Stimulated activated CD4-positive, alpha-beta T cell treated with anti-CD3 and anti-CD28 coated beads, TNF-alpha, amount 100 ng/mL, for 24 hours (primary cell): ENCODE measurements at places on chromosomes 13 and 19.

DNA sequence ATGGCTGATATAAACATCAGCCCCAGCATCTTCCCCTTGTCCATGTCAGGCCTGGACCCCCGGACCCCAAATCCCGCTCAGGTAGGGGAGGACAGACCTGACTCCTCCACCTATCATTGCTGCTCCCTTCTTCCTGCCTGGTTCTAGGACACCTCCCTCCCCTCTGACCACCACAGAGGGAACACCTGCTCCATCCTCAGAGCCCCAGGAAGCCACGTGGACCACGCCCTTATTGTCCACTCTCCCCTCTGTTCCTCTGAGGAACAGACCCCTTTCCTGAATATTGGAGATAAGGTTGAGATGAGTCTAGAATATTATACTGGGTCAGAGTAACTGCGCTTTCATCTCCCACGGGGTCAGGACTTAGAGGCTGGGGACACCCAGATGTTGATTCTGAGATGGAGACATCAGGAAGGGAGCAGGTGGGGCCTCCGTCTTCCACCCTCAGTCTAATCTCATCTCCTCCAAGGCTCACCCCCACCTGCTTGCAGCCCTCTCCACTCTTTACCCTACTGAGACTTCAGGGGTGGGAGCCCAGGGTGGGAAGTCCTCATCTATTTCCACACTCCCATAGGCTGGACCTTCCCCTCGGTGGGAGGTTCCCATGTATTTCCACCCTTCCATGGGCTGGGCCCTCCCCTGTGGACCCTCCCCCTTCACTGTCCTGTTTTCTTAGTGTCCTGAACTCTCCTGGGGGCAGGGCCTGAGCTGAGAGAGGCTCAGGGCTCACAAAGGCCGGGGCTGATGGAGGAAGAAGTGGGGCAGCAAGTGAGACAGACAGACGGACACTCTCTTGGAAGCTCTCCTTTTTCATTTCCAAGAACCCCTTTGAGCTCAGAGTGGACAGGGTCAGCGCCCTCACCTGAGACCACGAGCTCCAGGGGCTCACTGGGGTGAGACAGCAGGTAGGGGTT is 2.7 kb downstream of the LILRA4 start:
- no peak for DNase-seq

GRCh38 chr13:44188257-44188656 is 185.4 kb upstream of the SERP2 start:
- no peak for DNase-seq

DNA sequence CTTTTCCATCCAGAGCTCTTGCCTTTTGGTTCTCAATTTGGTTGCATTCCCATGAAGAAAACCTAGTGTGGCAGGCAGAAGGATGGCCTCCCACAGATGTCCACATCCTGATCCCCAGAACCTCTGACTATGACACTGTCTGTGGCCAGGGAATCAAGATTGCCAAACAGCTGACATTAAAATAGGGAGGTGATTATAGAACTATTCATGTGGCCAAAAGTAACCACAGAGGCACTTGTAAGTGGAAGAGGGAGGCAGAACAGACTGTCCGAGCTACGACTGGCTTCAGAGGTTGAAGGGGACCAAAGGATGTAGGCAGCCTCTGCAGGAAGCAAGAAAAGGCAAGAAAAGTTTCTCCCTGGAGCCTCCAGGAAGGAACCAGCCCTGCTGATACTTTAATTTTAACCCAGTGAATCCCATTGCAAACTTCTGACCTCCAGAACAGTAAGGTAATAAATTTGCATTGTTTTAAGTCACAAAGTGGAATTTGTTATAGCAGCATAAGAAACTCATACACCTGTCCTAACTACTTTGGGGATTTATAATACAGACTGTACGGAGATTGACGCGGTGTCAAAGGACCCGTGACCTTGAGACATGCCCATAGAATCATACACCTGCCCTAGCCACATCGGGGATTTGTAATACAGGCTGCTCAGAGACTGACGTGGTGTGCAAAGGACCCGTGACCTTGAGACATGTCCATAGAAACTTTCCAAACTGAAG is 106.5 kb downstream of the ATP11A start:
- DNase-seq: no peak

- no peak for DNase-seq
These were observed 13.8 kb downstream of the ZNF557 start for GRCh38 chr19:7083076-7083956.

GRCh38 chr13:63190742-63191141 is 1775.1 kb upstream of the PCDH20 start:
- DNase-seq: no peak

DNA sequence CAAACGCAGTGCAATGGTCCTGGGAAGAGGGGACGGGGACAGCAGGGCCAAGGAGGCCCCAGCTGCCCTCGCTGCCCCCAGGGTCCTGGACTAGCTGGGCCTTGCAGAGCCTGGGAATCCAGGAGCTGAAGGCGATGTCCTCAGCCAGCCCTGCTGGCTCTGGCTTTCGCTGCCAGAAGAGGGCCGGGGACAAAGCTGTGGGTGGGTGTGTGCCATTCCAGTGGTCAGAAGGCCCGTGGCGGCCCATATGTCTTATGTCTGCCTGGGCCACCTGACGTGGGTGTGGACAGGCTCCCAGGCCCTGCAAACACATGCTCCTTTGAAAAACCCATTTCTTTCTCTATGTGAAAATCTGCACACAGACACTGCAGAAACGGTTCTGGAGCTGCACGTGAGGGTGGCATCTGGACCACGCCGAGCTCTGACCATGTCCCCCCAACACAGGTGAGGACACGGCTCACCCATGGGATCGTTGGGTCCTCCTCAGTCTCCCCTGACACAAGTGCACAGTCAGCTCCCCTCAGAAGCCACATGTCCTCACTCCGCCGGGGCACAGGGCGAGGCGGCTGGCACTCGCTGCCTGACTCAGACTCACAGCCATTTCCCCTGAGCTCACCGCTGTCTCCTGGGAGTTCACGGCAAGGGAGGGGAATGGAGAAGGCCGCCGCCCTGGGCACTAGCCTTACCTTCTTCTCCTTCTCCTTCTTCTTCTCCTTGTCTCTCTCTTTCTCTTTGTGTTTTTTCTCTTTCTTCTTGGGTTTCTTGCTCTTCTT is 16.9 kb downstream of the IZUMO4 start:
- no peak for DNase-seq

- no peak for DNase-seq
These were observed 240.2 kb upstream of the NBEA start for GRCh38 chr13:34701919-34702318.

GRCh38 chr13:85284349-85284748 is 514.9 kb downstream of the SLITRK6 start:
- no peak for DNase-seq

DNA sequence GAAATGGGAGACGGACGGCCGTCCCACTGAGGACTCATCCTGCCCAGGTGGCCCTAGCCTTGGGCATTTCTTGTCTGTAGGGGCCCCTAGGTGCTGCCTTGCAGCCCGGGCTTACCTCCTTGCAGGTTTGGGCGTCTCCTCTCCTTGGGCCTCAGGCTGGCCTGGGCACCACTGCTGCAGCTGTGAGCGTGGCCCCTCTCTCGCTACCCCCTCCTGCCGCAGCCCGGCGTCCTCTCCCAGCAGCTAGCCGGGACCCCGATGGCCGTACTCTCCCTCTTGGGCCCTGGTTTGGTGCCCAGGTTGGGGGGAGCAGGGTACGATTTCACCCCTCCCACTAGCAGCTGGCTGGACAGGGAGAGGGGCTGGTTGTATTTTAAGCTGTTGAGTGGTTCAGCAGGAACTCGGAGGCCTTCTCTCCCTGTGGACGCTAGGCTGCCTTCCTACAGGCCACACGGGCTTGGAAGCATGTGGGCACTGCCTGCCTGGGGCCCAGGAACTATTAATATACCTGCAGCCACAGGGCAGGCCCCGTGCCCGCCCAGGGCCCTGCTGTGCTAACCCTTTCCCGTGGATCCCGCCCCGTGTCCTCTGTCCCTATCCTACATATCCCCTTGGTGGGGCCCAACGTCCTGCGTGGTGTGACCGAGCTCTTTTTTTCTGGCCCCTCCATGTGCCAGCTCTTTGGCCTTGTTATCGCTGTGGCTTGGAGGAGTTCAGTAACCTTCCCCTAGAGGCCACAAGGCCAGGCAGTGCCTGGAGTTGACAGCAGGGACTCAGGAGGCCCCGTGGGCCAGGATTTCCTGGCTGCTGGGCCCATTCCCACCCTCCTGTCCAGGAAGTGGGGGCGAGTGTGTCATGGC is 11.7 kb downstream of the NDUFB7 start:
- DNase-seq: no peak

GRCh38 chr19:2552859-2553258 is 76.9 kb downstream of the GADD45B start:
- DNase-seq: peak; percentile 40

- DNase-seq: no peak
These were observed 95.7 kb upstream of the UBL3 start for GRCh38 chr13:29946093-29946492.

GRCh38 chr13:54383604-54384003 is 1355.0 kb downstream of the OLFM4 start:
- DNase-seq: no peak

GRCh38 chr19:58328999-58329398 is 2.2 kb downstream of the ZSCAN22 start:
- DNase-seq: no peak

DNA sequence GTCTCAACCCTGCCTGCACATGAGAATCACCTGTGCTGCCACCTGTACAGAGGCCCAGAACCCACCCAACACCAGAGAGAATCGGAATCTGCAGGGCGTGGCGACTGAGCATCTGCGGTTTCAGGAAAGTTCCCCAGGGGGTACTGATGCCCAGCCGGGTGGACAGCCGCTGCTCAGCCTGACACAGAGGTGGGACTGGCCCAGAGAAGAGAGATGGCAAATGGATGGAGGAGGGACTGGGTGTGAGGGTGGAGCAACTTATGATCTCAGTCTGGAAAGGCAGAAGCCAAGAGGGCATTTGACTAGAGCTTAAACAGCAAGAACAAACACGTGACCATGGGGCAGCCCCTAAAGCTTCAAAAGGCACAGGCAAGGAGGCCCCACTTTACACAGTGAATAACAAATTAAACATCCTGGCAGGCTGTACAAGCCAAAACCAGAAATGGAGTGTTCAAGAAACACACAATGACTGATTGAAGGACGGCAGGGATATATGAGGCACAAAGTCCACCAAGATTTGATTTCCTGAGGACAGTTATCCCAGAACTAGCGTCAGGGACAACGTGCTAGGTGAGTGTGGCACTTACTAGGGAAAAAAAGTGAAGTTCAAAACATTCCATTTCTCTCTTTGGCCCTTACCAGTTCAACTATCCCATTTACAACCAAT is 3.1 kb downstream of the RANBP3 start:
- peak; percentile 34 for DNase-seq

GRCh38 chr13:111267784-111268183 is 52.7 kb upstream of the TEX29 start:
- DNase-seq: no peak

- no peak for DNase-seq
These were observed 2.8 kb upstream of the CDX2 start for GRCh38 chr13:27971776-27972477.

DNA sequence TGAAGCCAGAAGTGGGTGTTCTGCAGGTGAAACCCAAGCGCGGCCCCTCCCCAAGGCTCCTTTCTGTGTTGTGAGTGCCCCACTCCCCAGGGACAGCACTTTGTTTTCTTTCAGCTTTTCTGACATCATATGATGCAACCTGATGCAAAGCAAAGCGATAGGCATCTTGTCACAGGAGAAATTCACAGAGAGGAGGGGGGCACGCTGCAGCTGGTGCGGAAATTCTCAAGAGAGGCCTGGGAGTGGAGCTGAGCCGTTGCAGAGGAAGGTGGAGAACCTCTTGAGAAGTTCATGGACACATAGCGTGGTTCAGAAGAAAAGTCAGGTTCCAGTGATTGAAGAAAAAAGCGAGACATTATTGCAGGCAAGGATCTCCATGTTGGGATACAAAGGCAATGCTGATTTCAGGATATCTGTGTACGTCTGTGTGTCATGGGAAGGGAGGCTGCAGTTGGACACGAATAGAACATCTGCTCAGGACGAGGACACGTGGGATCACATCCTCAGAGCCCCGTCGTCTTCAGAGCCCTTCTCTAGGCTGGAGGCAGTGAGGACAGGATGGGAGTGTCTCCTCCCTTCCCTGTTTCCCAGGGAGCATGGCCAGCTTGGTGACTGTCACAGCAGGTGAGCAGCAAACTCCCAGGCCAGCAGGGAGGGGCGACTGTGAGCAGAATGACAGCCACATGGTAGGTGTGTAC is 79.2 kb downstream of the IRS2 start:
- DNase-seq: no peak

DNA sequence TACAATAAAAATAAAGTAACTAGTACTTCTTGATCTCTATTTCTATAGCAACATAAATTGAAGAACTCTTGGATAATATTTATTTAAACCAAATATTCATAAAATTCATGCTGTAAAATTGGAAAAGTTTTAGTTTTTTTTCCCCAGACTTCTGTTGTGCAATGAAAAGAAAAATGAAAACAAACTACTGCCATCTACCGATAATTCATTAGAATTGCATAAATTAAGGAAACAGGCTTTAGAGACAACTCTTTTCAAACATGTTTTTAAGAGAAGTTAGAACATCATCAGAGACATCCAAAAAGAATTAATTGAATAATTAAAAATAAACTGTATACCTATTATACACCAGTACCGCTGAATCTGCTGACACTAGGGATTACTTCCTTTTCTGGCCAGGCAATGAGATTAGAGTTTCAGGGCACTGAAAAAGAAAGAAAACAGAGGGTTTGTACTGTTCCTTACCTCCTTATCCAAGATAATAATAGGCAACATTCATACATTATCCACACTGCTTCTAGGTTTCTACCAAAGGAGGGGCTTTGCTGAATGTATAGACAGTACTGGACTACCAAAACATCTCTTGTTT is 4.9 kb downstream of the CCDC122 start:
- no peak for DNase-seq

GRCh38 chr13:32951580-32951979 is 64.6 kb upstream of the KL start:
- DNase-seq: no peak

- no peak for DNase-seq
These were observed 103.5 kb downstream of the POSTN start for GRCh38 chr13:37495046-37495445.

DNA sequence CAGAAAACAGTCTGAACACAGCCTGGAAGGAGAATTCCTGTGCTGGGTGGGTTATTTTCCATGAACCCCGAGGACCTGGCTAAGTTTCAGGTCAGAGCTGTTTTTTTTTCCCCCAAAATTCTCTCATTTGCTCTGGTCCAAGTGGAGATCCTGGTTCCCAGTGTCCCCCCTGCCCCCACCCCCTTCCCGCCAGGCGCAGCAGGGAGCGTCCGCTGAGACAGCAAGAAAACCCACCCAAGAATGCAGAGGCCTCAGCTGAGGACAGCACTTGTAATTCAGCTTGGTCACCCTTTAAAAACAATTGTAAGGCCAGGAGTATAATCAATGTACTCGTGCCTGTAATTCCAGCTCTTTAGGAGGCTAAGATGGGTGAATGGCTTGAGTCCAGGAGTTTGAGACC is 11.4 kb upstream of the TSPAN16 start:
- DNase-seq: no peak

GRCh38 chr13:110314516-110315245 is 7.6 kb downstream of the COL4A2 start:
- DNase-seq: no peak
